Retinal pigment epithelial cell (primary cell): ENCODE measurements at places on chromosomes 16 and 17.

DNA sequence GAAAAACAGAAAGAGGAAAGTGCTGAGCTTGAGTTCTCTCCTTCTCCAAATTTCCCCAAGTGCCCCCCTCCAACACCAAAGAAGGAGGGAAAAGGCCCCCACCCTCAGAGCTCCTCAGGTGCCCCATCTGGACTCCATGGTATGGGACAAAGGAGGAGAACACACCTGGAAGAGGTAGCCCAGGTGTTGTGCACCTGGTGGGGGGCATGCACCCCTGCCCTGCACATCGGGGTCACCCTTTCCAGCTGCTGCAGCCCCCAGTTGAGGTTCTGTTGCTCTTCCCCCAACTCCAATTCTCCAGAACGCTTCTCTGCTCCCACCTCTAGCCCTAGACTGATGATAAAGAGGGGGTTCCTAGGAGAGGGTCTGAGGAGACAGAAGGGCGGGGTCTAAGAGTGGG lies 3.0 kb upstream of the COL1A1 start:
- DNase-seq: no peak

GRCh38 chr17:6509031-6509771 lies 47.2 kb downstream of the PITPNM3 start:
- DNase-seq: no peak

DNA sequence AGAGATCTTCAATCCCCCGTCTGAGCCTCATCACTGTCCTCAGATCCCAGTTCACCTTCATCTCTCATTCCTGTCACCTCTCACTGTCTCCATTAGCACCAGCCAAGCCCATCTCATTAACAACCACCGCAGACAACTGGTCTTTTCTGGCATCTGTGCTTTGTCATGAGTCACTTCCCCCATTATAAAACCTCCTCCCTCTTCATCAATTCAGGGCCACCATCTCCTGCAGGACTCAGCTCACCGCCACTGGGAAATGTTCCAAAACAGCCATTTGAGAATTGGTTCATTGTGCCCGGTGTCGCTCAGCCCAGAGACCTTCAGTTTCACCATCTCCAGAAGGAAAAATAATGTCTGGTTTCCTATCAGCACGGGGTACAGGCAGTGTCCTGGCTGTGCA lies 56.9 kb upstream of the TEKT3 start:
- DNase-seq: no peak

- no peak for DNase-seq
Measured at GRCh38 chr17:67517325-67517724, 140.2 kb downstream of the PITPNC1 start.

- no peak for DNase-seq
Measured at GRCh38 chr17:72030067-72030899, 90.5 kb upstream of the SOX9 start.

GRCh38 chr17:52140601-52141000 lies 17.9 kb downstream of the CA10 start:
- DNase-seq: no peak

- no peak for DNase-seq
Measured at GRCh38 chr17:50221266-50221863, 19.9 kb upstream of the COL1A1 start.

- no peak for DNase-seq
Measured at GRCh38 chr16:3984111-3985060, 103.9 kb upstream of the CREBBP start.

DNA sequence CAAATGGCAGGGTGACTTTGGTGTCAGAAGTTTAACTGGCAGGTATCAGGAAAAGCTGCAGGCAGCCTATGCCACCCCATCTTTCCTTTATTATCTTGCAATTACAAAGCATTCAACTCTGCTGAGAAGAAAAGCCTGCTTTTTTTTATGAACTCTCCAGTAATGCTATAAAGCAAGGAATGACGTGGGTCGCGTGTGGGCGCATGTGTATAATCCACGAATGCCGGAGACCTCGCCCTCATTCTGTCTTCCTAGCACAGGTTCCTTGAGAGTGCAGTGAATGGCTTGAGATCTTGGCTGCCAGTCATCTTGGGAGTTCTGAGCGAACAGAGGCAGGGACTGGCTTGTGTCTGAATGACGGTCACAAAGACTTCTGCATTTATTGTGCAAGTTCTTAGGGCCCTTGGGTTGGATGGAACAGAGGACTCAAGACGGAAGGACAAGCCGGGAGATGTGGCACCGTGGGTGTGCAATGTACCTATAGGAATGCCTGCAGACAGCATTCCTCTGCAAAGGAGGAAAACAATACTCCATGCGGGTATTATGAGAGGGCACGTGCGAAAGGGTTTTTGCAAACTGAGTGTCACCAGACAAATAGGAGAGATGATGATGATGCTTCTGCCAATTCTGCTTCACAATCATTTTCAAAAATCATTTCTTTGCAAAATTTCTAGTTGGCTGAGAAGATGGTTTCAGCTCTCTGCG lies 96.1 kb upstream of the ELAC2 start:
- DNase-seq: peak; percentile 4
